ENCODE measurements at places on chromosomes 7 and 10.

GRCh38 chr7:30931161-30931928, 19.7 kb downstream of the AQP1 start:
- no peak for DNase-seq

DNA sequence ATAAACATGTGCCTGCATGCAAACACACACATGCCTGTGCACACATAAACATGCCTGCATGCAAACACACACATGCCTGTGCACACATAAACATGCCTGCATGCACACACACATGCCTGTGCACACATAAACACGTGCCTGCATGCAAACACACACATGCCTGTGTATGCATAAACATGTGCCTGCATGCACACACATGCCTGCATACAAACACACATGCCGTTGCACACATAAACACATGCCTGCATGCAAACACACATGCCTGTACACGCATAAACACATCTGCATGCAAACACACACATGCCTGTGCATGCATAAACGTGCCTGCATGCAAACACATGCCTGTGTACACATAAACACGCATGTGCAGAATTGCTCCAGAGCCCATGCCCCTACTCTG, 22.4 kb downstream of the NKX6-2 start:
- no peak for DNase-seq

GRCh38 chr10:21506351-21506750, 19.1 kb downstream of the SKIDA1 start:
- no peak for DNase-seq

GRCh38 chr10:85593226-85593772, 773.3 kb downstream of the GRID1 start:
- DNase-seq, result no peak

DNA sequence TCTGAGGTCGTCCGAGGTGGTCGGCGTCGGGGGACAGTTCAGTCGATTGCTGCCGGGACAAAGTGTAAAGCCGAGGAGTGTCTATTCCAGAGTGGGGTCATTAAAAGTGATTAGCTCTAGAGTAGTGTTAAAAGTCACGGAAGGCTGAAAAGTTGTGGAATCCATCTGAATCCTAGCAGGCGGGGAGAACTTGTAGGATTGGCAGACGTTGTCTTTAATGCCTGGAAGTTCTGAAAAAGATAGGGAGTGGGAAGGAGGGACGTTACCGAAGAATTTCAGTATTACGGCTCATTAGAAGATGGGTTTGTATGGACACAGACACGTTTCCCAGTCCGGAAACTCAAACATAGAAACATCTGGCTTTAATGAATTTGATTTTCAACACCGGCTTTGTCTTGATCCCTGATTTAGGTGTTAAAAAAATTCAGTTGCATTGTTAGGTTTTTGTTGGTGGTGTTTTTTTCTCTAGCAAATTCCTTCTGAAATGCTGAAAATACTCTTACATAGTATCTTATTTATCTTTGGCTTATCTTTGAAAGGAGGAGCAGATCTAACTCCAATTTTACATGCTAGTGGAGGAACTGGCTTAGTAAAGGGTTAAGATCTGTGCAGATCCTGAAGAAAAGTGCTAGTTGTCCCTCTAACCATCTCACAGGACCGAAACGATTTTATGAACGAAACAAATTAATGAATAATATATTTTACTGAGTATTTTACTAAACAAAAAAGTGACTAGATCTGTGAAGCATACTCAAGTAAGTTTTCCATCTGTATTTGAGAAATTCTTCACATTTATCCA, 900 bp downstream of the MKLN1 start:
- no peak for DNase-seq

DNA sequence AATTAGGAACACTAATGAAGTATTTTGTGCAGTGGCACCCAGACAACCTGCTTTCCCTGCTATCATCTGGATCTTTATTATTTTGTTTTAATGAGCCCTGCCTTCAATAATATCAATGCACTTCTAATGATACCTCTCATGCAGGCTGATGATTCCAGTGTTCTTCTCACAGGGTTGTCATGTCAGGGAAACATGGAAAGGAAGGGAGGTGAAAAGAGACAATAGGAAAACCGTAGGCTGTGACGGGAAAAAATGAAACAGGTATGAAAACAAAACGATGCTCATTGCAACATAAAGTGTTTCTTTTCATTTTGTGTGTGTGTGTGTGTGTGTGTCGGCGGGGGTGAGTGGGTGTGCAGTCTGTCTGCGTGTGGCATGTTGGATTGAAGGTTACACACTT, 102.6 kb upstream of the CTBP2 start:
- DNase-seq, result no peak

GRCh38 chr7:4700577-4701235, 18.6 kb downstream of the FOXK1 start:
- no peak for DNase-seq

- no peak for DNase-seq
Measured at GRCh38 chr7:116551692-116552091, 26.9 kb downstream of the CAV1 start.

DNA sequence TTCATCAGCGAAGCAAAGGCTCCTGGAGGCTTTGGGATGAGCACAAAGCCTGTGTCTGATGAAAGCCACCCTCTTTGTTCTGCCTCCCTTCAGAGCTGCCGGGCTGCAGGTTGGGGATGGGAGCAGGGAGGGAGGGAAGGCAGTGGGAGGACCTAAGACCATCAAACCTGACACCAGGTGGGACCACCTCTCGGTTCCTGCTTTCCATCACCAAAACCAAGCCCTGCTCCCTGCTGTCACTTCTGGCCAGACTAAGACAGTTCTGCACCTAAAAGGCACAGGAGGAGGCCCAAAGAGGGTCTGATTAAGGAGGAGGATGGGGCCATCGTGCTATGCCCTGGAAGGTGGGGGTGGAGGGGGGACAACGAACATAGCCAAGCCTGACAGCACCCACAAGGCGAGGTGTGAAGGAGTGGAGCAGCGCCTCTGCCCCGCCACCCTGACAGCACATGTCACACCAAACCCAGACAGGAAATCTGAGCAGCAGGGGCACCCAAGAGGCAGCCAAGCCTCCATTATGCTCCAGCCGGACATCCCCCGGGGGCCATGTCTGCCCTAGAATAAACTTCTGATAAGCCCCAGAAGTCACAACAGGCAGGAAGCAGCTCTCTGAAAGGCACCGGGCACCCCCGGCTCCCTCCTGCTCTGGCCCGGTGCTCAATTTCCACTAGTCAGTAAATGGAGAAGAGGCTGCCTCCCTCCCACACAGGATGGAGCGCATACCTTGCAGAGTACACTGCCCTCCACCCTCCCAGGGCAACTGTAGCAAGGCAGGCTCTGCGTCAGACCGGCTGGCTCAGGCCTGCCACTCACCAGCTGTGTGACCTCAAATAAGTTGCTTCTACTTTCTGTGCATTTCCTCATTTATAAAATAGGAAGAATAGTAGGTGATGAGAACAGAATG, 48.9 kb downstream of the DLG5 start:
- no peak for DNase-seq

- no peak for DNase-seq
Measured at GRCh38 chr7:85890244-85890811, 703.5 kb upstream of the SEMA3D start.

DNA sequence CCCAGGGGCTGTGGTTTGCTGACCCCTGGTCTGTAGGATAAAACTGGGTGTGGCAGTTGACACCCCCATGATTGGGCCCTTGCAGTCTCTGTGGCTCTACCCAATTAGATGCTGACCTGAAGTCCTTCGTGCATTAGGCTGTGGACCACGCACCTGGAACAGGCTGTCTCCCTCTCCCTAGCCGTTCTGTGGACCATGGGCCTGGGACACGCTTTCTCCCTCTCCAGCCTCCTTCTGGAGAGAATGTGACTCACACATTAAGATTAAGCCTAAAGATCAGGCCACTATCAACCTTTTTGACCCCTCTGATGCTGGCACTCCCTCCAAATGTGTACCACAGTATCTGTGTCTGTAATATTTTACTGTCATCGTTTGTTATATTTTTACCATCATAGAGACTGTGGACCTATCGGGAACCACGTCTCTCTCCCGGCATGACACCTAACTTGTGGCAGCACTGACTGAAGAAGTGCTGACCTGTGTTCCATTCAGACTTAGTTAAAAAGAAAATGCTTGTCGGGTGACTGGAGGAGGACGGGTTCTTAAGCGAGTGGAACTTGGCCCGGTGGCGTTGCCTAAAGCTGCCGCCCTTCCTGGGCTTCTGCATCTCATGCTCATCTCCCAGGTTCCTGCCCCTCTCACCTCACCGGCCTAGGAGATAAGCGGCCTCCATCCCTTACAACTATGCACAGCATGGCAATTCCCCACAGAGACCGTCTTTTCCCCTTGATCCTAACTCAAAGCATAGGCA, 92.8 kb downstream of the WDR37 start:
- no peak for DNase-seq

DNA sequence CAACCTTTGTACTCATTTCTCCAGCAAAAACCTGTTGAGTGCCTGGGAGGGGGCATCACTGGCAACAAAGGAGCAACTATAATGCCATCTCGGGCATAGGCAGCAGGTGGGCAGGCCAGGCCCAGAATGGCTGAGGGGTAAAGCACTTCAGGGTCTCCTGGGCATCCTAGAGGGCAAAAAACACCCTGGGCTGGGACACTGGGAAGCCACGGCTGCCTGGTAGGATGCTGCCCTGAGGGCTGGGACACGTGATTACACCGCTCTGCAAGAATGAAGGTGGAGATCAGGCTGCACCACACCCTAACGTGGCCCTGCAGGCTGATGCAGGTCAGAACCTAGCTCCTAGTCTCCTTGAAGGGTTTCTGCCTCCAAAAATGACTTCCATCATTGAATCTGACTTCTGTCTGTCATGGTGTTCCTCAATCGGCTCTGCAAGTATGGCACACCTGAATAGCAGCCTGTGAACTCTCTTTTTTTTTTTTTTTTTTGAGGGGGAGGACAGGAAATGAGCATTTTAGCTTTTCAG, 4.5 kb upstream of the TRAPPC14 start:
- DNase-seq, result no peak

DNA sequence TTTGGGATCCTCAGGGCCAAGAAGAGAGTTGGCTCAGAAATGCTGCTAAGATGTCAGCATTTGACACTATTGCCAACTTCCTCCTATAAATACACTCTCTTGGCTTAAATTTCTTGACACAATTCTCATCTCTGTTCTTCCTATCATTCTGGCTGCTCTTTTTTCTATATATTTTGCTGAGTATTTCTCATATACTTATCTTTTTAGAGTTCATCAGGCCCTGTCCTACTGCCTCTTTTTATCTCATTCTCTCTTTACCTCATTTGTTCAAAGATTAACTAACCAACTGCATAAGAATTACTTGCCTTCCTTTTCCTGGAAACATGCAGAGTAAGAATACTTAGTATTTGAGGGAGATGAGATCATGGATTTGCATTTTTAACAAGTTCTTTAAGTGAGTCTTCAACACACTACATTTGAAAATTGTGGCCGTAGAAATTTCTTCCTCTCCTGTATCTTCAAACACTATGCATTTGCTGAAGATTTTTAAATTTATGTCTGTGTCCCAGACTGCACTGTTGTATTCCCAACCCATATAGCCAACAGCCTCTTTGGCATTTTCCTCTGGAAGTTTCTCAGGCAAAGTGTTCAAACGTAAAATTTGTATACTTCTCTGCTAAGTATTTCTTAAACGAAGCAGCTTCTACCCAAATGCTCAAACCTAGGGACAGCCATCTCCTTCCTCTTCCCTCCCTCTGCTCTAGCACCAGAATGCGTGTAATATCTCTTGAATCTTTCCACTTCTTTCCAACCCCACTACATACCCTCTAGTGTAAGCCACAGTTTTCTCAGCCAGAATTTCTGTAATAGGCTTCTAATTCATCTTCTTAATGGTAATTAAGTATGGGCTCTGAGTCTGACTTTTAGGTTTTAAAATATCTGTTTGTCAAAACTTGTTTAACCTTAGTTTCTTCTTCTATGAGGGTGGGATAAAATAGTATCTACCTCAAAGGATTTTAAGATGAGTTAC, 35.5 kb downstream of the ARL4A start:
- DNase-seq, result no peak

- no peak for DNase-seq
Measured at GRCh38 chr10:10460451-10460850, 557.2 kb upstream of the CELF2 start.
